ENCODE measurements at places on chromosomes 5 and 9.

- DNase-seq, result no peak
Observed at GRCh38 chr9:132168347-132168746, 6.5 kb downstream of the NTNG2 start.

- no peak for DNase-seq
Observed at GRCh38 chr9:135456436-135457104, 23.0 kb upstream of the PPP1R26 start.

- DNase-seq, result no peak
Observed at GRCh38 chr9:115350548-115350947, 232.6 kb upstream of the TNC start.

- DNase-seq, result no peak
Observed at GRCh38 chr9:114000063-114000454, 78.0 kb downstream of the AMBP start.

GRCh38 chr5:134101686-134102439 lies 12.6 kb upstream of the TCF7 start:
- peak; percentile 64 for DNase-seq

Measured in NB4 (cell line).